Left ventricle myocardium inferior (tissue), 1 donor: ENCODE measurements at places on chromosomes 11 and 22. TPM values are rescaled to one million over a fixed set of nuclear protein-coding genes. Genes with fewer than 3 reads are reported as not detected.

The CARD18 gene
- total RNA-seq = 0.63 TPM

The SOX6 gene
- 20.2 TPM for total RNA-seq

The OR8D1 gene
- not detected for total RNA-seq

The GAL3ST3 gene
- total RNA-seq = 1.3 TPM

The TM7SF2 gene
- total RNA-seq = 56.7 TPM

The MMP7 gene
- not detected for total RNA-seq

The SLC17A6 gene
- total RNA-seq = not detected

The SGSM1 gene
- 8.8 TPM for total RNA-seq

The OR2D2 gene
- total RNA-seq = not detected

The KBTBD3 gene
- total RNA-seq = 13.8 TPM

The MS4A1 gene
- not detected for total RNA-seq

The SLCO2B1 gene
- 22.7 TPM for total RNA-seq

The OR2AG2 gene
- total RNA-seq = not detected

The OR52E8 gene
- not detected for total RNA-seq

The TAF1D gene
- 32.6 TPM for total RNA-seq

The SMTNL1 gene
- total RNA-seq = not detected

The SERGEF gene
- total RNA-seq = 13.1 TPM

The SEPTIN5 gene
- total RNA-seq = 141 TPM

The ARHGEF17 gene
- total RNA-seq = 53.1 TPM

The SELENOM gene
- total RNA-seq = 51.5 TPM

The TRIM68 gene
- total RNA-seq = 10.6 TPM

The ANGPTL5 gene
- 1.3 TPM for total RNA-seq

The WNT11 gene
- total RNA-seq = 22.7 TPM

The NLRP6 gene
- not detected for total RNA-seq

The GAB4 gene
- total RNA-seq = not detected

The TCN1 gene
- not detected for total RNA-seq

The FAM89B gene
- 40.9 TPM for total RNA-seq

The MB gene
- total RNA-seq = 16,708 TPM

The HOATZ gene
- not detected for total RNA-seq

The SHISA8 gene
- 2.2 TPM for total RNA-seq

The SLC22A6 gene
- not detected for total RNA-seq
